ENCODE measurements at places on chromosomes 1 and 21. TPM values are rescaled to one million over a fixed set of nuclear protein-coding genes. Genes with fewer than 3 reads are reported as not detected.
A peak's percentile ranks its signal among the peaks of the same experiment; 100 is the strongest.

GRCh38 chr1:34711485-34711884 is 43.4 kb upstream of the GJB5 start:
- DNase-seq, result no peak

DNA sequence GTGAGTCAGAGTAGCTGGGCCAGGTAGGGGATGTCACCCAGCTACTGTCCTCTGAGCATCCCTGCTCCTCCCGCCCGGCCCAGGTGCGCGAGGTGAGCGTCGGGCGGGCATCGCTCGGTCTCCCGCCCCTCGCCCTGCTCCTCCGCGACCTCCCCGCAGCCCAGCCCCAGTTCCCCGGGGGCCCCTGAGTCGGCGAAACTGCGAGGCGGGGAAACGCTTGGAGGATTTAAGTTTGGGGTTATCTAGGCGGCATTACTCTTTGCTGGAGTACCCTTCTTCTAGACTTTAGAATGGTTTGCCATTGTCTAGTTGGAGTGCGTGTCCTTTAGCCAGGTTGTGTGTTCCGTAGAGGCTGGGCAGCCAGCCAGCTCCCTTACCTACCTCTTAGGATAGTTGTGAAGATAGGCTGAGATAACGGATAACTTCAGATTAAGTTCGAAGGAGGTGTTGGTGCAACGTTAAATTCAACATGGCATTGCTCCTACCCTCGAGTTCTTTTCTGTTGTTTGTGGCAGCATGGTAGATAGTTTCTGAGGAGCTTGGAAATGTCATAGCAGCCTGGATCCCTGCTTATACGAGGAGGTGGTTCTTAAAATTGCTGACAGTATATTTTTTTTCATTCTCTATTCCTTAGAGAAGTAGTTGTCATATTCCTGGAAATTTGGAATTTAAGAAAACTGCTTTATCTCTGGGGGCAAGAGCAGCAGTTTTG is 697 bp downstream of the AGO3 start:
- no peak for DNase-seq

DNA sequence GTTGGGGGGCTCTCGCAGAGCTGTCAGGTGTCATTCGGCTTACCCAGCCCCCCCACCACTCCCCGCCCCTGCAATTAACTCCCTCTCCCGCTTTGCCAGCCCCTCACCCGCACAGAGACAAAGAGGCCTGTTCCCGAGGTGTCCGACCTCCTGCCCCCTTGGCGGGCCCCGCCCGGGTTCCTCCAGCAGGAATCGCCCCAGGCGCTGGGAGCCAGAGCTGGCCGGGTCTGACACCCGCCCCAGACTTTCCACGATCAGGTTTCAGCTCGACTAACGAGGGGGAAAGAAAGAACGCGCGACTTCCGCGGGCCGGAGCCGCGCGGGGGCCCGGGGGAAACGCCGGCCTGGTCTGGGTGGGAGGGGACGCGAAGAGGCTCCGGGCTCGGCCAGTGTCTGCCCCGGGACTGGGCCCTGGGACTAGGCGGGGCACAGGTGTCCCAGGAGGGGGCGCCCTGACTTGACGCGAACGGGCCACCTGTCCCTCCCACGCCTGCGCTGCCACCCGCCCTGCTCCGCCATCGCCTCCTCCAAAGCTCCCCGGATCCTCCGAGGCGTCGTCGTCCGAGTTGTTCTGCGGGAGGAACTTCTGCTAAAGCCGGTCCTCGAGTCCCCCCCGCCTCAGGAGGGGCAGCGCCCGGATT is 36.4 kb upstream of the HHAT start:
- no peak for DNase-seq

GRCh38 chr21:36456729-36457414 is 23.1 kb downstream of the CLDN14 start:
- DNase-seq, result no peak

Gene TSPEAR
- polyA plus RNA-seq, result not detected

DNA sequence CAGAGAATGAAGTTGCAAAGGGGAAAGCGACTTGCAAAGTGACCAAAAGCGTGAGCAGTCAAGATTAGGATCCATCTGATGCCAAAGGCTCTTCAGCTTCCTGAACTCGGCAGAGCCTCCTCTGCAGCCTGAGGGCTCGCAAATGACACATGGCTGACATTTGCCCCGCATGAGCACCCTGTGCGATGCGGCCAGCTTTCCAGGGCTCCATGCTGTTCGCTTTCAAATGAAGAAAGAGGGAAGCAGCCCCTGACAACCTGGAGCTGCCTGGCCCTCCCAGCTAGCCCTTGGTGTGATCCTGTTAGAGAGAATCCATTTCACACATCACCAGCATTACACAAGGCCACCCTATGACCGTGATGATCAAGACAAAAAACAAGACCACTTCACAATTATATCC is 20.2 kb upstream of the FAM131C start:
- no peak for DNase-seq

GRCh38 chr1:230392536-230392909 is 33.6 kb downstream of the PGBD5 start:
- no peak for DNase-seq

Gene NBPF1
- 34.7 TPM for polyA plus RNA-seq

Gene CFHR4
- not detected for polyA plus RNA-seq

- peak; percentile 44 for DNase-seq
These were observed 121.0 kb upstream of the IRF2BP2 start for GRCh38 chr1:234730770-234731568.

DNA sequence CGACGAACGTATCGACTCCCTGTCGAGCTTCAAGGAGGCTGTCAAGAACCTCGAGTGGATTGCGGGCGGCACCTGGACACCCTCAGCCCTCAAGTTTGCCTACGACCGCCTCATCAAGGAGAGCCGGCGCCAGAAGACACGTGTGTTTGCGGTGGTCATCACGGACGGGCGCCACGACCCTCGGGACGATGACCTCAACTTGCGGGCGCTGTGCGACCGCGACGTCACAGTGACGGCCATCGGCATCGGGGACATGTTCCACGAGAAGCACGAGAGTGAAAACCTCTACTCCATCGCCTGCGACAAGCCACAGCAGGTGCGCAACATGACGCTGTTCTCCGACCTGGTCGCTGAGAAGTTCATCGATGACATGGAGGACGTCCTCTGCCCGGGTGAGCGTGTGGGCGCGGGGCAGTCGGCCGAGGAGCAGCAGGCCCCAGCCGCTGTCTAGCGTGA is 28.0 kb downstream of the COL6A2 start:
- DNase-seq, result no peak

DNA sequence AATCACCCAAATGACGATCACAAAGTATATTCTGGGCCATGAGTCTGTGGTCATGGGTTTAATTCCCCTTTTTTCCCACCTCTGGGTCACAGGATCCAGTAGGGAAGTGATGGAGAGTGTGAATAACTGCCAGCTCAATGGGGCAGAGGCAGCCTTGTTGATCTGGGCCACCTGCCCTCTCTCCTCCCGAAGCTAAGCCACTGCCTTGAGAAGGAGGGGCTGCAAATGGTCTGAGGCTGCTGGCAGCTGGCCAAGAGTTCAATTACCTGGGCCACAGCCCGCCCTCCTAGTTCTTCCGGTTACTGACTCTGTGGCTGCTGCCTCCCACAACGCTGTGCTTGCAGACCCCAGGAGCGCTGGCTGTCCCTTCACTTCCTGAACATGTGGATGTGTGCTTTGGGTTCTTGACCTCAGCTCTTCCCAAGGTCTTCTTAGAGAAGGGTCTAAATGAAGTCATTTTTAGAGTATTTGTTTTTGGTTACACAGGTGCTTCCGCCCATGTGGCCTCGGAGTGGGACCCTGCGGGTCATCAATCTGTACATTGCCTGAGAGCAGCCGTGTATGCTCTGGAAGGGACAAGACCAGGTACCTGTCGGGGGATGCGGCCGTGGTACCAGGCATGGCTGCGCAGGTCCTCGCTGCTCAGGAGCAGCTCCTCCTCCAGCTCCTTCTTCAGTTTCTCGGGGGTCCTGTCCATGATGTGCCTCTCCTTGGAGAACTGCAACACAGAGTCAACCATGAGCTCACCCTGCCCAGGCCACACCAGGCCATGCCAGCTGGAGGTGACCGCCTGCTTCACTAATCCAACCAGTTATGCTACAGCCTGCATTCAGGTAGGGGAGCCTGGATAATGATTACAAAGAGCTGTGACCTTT is 89.7 kb downstream of the BCAR3 start:
- DNase-seq, result no peak
